ENCODE measurements at places on chromosomes 4 and X.

DNA sequence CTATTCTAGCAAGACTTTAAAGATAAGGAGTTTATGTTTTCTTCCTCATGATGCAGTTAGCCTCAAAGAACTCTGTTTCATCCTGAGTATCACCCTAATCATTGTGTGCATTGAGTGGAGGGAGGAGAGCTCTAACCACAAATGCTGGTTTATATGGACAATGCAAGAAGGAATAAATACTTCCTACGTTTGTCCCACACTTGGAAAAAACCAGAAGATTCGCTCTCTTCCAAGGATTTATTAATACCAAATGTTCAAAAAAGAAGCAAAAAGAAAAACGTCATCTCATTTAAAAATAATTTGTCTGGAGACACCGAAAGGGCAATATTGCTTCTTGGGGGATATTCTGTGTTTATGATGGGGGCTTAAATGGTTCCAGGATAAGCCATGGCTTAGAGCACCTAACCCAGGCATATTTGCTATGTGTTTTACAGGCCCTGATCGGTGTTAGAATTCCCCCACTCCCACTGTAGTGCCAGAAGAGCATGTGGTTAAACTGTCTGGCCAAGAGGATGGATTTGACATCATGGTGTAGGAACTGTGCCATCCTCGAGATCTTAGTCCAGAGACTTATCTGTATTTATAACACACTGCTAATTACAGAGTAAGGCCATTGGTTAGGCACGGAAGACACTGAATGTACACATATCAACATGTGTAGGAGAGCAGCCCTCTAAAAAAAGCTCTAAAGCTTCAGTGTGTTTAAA, 227.2 kb downstream of the ANK2 start:
- DNase-seq, result no peak

DNA sequence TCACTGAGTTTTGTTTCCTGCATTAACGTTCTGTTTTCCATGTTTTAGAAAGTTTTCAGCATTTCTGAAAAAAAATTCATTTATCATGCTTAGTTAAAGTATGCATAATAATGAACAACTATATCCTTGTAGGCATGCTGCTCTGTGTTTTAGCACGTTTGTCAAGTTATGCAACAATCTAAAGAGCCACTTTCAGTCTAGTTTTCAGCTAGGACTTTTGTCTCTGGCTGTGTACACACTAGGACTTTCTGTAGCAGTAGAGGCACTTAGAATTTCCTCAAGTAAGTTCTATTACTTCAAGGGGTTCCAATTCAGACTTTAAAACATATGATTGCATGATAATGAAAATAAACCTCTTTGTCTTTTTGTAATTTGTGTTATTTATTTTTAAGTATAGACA, 12.4 kb downstream of the DCAF8L1 start:
- no peak for DNase-seq

DNA sequence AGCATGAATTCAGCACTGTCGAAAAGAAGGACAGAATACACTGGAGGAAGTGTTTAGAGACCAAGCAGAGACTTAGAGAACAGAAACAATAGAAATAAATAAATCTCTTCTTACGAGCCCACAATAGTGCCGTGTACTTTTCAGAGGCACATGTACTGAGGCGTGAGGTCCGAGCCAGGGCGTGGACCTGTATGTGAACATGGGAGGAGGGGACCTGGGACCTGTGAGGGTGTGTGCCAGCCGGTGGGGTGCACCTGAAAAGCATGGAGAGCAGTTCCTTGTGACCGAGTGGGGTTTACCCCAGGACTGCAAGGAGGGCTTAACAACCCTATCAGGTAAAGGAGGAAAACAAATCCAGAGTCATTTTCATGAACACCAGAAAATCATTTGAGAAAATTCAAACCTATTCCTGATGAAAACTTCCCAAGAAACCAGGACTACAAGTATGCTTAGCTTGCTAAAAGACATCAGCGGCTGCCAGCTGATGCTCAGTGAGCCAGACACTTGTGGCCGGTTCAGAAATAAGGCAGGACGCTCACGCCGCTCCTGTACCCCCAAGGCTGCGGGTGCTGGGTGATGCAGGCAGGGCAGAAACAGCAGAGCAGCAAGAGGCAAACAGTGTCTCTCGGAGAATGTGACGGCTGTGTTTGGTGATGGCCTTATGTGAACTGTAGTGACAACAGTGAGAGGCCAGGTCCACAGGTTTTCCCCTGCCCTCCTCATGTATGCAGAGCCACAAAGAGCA, 37.1 kb downstream of the NELFA start:
- no peak for DNase-seq

DNA sequence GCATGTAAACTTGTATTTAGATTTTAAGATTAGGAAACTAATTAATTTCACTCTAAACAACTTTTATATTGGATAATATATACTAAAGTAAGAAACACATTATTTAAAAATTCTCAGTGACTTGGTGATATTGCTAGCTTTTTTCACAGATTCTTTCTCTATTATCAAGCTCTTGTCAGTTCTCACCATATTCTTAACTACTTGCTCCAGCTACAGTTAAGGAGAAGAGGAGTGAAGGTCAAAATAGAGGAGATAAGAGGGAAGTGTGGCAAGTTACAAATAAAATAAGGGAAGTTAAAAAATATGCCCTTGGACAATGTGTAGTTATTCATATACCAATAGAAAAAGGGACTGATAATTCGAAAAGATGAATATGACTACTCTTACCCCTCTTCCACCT, 34.7 kb upstream of the NAF1 start:
- DNase-seq, result no peak

DNA sequence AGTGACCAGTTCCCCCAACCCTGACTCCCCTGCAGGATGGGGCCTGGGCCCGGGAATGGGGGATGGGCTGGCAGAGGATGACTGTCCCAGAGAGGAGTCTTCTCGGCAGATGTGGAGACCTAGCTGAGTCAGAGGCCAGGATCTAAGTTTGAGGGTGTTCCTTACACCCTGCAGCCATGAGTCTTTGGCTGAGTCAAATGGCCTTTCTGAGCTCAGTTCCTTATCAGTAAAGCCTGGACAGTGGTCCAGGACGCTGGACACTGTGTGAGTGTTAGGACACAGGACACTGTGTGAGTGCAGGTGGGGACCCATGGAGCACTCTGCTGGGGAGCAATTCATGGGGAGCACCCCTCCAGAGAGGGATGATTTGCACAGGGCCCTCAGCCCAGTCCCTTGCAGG, 5.0 kb downstream of the IL9R start:
- no peak for DNase-seq

GRCh38 chr4:15550491-15550890, 80.8 kb downstream of the CC2D2A start:
- no peak for DNase-seq

GRCh38 chr4:73011629-73011985, 57.9 kb downstream of the COX18 start:
- DNase-seq, result no peak

- peak; percentile 67 for DNase-seq
These were observed 61.0 kb downstream of the CHRNA9 start for GRCh38 chr4:40395908-40396793.

GRCh38 chr4:86557526-86557925, 36.6 kb upstream of the PTPN13 start:
- no peak for DNase-seq

GRCh38 chr4:70715097-70715496, 6.7 kb upstream of the RUFY3 start:
- no peak for DNase-seq

DNA sequence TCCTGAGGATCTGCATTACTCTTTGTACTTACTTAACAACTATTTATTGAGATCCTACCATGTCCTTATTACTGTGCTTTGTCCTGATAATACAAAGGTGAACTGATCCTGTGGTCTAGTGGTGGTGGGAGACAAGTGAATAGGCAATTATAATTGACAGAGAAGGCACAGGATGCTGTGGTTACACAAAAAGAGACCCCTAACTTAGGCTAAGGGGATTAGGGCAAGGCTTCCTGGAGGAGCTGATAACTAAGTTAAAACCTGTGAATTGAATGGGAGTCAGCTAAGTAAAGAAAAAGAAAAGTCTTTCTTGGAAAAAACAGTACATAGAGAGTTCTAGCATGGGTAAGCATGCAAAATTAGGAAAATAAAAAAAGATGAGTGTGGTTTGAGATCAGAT, 164.4 kb downstream of the LARP7 start:
- DNase-seq, result no peak

DNA sequence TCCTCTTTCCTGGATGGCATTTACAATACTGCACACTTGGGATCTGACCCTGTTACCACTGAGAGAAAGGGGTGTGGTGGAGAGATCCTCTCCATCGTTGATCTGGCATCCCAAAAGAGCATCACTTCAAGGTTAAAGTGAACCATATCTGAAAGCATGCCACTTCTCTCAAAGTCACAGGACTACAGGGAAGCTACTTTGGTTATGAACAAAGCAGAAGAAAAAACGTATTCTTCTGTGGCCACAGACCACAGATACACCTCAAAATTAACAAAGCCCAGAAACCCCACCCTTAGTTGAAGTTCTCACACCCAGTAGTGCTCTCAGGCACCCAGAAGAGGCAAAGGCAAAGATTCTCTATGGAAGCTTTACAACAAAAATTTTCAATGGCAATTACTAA, 108.3 kb downstream of the JADE1 start:
- DNase-seq, result no peak

- DNase-seq, result no peak
These were observed 246.3 kb downstream of the NDST4 start for GRCh38 chr4:114866901-114867670.

DNA sequence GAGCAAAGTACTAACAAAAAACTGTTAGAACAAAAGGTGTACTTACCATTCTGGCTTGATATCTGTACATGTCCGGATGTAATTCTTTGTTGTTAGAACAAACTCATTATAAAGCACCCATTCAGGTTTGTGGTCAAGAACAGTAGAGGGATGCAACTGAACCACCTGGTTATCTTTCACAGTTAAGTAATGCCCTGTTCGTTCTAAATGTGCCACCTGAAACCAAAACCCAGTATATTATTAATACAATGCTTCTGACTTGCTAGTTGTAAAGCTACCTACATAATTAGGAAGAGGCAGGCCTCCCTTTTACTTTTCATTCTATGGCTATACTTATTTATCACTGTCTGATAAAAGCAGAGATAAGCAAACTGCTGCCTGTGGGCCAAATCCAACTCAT, 54.8 kb downstream of the DHX15 start:
- DNase-seq, result no peak

DNA sequence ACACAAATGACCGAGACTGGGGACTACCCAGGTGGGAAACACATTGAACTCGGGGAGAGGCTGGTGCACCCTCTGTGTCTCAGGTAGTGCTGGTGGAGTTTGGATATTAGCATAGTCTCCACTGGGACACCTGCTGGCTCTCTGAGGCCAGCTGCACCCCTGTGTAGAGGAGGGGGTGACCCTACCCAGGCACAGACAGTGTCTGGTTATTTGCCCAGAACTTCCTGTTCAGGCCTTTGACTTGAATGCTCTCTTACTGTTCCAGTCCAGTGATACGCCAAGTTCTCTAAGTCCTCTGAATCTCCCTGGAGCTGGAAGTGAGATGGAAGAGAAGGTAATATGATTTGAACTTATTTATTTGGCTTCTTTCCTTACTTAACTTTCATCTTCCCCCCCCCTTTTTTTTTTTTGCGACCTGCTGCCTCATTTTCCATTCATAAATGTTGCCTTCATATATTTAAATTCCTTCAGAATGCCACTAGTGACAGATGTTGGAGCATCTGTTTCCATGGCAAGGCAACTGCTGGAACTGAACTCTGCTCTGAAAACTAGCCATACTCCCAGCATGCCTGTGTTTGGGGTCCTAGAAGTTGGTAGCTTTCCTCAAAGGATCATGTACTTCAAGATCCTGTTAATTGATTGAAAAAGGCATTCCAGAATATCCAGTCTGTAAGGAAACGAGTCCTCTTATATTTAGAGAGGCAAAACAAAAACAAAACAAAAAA, 76.7 kb downstream of the AASDH start:
- no peak for DNase-seq

GRCh38 chr4:140049024-140049848, 104.7 kb downstream of the MAML3 start:
- no peak for DNase-seq

DNA sequence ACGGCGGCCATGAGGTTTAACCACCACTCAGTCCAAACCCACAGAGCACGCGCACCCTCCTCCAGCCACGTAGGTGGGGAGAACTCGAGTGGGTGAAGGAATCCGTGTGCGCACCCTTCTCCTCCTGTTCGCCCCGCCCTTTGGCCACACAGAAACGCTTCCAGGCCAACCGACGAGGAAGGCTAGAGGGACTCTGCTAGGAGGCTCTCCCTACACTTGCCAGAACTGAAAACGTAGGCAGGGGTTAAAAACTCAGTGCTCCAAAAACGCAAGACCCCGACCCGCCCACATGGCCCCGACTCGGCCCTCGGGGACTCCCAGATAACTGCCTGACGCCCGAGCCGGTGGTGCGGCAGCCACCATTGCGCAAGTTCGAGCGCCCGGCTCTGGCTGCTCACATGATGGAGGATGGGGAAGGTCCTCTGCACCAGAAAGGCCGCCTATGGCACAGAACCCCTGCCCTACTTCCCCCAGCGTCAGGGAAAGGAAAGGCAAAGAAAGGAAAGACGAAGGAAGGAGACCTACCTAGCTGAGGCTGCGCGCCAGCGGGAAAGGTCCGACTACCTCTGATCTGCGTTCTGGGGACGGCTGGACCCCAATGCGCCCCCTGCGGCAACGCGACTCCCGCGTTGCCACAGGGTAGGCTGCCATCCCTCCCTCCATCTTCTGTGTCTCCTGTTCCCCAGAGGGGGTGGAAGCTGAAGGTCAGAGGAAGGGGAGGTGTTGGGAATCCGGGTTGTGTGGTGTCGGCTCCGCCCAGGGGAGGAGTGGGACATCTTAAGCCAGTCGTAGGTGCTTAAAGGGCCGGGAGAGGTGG, 201.9 kb upstream of the AGTR2 start:
- peak; percentile 41 for DNase-seq

- DNase-seq, result no peak
These were observed 74.4 kb downstream of the RNF150 start for GRCh38 chr4:141058591-141059512.

- DNase-seq, result no peak
These were observed 23.8 kb upstream of the RAPGEF2 start for GRCh38 chr4:159079074-159079473.

- DNase-seq, result no peak
These were observed 86.8 kb downstream of the FRMPD4 start for GRCh38 chrX:12225107-12225506.

GRCh38 chr4:106775636-106776035, 260.5 kb downstream of the DKK2 start:
- no peak for DNase-seq

- DNase-seq, result no peak
These were observed 11.4 kb downstream of the FTSJ1 start for GRCh38 chrX:48487362-48487798.

DNA sequence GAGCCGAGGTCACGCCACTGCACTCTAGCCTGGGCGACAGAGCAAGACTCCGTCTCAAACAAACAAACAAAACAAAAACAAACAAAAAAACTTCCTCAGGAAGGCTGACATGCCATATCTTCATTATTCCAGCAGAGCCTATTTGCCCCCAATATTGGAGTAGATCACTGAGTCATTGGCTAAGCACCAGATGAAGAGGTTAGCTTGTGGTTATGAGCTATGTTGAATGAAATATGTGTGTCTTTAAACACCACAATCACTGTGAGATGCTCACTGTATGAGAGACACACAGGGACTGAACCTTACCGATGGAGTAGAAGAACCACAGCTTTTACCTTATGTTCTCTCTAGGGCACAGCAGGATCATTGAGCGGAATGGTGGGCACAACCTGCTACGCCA, 122.1 kb upstream of the EOLA2 start:
- no peak for DNase-seq
